ENCODE measurements at places on chromosomes 16 and 17.

DNA sequence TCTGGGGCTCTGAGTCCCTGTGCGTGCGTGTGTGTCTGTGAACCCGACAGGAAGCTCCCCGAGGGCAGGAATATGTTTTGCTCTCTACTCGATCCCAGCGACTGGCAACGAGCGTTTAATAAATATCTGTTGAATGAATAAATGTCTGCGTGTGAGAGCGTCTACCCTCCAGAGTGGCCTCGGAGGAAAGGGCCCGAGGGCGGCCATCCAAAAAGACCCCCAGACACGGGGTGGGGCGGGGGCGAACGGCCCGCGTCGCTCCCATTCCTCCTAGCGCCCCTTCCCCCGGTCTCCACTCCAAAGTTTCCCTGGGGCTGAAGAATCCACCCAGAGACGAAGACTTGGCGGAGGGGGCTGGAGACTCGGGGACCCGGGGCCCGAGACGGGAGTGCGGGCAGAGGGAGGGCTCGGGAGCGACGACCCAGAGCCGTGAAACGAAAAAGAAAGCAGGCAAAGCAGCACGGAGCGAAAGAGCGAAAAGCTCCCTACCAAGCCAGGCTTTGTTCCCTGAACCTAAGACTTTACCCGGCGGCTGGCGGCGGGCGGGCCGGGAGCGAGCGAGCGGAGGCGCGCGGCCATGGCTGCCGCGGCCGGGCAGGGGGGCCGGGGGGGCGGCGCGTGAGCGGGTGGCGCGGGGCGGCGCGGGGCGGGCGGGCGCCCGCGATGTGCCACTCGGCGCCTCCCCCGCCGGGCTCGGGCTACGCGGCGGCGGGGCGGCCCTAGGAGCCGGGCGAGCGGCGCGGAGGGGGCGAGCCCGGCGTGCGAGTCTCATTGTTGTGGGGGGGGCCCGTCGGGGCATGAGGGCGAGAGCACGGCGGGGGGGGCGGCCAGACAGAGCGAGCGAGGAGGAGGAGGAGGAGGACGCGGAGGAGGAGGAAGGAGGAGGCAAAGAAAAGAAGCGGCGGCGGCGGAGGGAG is at the start of gene MLLT6:
Gene MLLT6 (plus strand): TSS at position 668 of the 917 bp plus-strand sequence. CDS start 360 bp downstream, outside the sequence.
- DNase-seq: no peak

DNA sequence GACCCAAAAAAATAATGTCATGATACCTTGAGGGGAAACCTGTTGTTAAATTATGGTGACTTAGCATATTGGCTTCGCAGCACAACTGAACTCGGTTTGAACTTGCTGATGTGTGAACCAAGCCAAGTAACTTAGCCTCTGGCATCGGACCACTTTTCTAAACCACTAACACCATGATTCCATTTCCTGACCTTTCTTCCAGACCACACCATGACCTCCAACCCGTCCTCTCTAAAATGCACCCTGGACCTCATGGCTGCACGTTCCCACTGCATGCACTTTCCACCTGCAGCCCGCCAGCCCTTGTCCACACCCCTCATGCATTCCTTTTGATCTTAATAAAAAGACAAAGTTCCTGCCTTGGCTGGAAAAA is 29.3 kb downstream of the DYNLRB2 start:
- DNase-seq: no peak

GRCh38 chr16:57374067-57374534 is 1.8 kb downstream of the CX3CL1 start:
- no peak for DNase-seq

- DNase-seq: no peak
Measured at GRCh38 chr16:160691-161190, 5.0 kb upstream of the HBM start.

DNA sequence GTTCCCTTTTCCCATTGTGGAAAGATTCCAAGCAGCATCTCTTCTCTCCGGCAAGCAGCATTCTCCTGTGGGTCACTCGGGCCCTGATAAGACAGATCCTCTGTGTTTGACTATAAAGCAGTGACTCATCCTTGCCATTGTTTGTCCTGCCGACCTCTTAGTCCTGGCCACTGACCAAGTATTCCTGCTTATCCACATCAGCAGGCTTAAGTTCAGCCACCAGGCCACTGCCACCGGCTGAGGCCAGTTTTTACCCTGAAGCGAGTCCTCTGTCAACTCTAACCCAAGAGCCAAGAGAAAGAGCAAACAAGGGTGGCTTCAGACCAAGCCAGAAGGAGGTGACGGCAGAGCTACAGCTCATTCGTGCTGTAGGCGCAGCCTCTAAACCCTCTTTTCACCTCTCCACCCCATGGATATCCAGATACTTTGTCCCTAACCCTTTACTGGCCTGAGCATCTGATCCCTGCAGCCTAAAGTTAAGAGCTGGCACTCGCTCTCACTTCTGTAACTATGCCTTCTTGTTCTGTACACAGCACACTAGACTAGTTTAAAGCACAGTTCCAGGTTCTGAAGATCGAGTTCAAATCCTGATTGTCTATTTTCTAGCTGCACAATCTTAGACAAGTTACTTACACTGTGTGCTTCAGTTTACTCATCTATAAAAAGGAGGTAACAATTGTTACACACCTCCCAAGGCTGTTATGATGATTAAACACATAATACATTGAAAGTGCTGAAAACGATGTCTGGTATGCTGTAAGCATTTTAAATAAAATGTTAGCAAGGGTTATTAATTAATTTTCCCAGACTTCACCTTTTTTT is 31.0 kb downstream of the SOX9 start:
- DNase-seq: no peak
